NCI-H2171 treated with DMSO at 0.1 percent for 48 hours (cell line): ENCODE measurements at places on chromosomes 1 and 21.

DNA sequence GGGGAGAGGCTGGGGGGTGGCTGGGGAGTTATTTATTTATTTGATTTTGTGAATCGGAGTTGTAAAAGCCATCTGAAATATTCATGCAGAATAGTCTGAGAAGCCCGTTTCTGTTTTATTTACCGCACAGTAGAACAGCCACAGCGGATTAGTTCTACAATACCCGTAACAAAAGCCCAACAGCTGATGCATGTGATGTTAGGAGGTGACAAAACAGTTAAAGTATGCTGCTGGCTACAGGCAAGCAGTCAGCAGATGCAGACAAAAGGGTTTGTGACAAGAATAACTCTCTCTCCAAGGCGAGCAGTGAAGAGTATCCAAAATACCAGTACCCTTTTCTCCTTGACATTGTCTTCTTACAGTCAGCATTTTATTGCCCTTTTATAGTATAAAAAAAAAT, 42.0 kb downstream of the PROX1 start:
- no peak for DNase-seq

- DNase-seq = peak; percentile 66
These were observed 19.7 kb downstream of the ACBD6 start for GRCh38 chr1:180482425-180483275.

DNA sequence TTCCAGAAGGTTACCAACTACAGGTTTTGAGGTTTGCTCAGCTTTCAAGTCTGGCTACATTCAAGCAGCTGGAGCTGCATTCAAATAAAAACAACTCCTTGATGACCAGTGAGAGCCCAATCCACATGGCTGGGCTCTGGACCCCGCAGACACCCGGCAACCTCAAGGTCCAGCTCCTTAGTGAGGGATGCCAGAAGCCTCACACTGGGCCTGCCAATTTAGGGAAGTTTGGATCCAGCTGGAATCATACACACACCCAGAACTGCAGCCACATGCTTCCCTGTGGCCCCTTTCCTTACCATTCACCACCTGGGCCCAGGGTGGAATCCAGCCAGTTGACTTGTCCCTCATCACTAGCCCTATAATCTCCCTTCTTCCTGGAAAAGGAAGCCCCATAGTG, 123.7 kb downstream of the UBE2U start:
- no peak for DNase-seq

DNA sequence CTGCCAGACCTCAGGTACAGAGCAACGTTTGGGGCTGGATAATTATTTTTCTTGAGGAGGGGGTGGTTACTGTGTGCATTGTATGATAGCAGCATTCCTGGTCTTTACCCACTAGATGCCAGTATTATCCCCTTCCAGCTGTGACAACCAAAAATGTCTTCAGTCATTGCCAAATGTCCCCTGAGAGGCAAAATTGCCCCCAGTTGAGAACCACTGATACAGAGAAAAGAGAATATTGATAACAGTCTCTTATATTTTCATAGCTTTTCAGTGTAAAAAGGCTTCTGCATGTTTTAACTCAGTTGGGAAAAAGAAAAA, 51.8 kb upstream of the SYT14 start:
- DNase-seq = peak; percentile 10

DNA sequence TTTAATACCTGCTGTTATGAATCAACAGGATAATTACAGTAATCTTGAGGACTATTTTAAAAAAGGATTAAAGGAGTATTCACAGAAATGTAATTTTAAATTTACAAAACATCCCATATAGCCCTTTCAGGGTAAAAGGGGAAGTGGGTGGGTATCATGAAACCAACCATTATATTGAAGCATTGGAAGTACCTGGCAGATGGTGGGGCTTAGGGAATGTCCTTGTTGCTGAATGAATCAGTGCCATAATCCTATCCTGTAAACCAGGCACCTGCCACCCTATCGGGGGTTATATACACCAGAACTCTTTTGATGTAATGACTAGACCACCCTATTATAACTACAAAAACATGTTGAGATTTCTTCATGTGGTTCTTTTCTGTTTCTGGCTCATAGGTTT, 30.4 kb downstream of the CDC14A start:
- DNase-seq = peak; percentile 39

GRCh38 chr1:29786791-29787732, 550.7 kb downstream of the PTPRU start:
- no peak for DNase-seq

DNA sequence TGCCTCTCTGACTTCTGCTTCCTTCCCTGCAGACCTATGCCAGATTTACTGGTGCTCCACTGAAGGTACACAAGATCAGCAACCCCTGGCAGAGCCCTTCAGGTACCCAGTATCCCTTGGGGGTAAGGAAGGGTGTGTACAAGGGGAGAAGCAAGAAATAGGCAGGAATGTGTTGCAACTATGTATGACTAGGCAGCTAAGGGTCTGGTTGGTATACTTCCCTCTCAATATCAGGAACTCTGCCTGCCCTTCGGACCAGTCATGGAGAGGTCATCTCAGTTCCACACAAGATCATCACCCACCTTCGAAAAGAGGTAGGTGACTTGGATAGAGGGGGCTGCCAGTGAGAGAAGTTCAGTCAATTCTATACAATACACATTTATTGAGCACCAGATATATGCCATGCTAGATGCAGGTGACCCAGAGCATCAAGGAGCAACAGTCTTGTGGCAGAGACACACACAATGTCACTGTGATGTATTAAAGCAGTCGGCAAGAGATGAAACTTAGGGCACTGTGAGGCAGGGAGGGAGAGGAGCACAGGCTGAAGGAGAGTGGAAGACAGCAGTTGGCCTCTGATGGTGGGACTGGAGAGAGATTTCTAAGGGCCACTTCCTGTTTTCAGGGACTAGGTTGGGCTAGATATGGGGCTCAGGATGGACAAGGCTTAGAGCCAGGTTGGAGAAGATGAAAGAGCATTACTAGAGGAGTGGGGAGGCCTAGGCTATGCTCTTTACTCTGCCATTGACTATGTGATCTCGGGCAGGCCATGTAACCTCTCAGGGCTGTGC, 2.0 kb downstream of the MTX1 start:
- DNase-seq = no peak

DNA sequence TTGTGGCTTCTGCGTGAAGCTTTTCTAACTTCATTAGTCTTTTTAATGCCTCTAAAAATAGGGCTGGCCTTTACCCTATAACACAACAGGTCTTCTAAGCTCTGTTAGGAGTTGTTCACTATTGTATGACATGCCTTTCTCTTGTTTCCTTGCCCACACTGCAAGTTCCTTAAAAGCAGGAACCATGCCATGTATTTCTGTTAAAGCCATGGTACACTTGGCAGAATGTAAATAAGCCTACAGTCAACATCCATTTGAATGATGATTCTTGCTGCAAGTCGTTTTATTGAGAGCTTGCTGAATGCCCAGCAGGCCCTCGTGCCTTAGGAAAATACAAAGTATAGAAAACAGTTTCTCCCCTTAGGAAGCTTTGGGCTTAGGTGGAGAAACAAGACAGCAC, 214.6 kb downstream of the DUSP10 start:
- DNase-seq = no peak

DNA sequence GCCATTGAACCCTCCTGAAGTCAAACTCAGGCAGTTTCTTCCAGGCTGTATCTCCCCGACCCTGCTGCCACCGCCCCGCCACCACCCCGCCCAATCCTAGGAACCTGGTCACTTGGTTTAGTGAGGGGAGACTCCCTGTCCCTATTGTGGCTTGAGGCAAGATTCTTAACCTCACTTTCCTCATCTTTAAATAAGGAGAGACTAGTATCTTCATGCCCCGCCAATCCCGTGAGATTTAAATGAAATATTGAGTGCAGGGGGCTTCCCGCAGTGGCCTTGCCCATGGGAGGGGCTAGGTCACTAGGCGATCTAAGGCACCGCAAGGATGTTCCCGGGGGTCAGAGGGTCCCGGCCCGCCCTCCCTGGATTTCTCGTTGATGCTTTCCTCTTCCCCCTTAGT, 998 bp downstream of the KDF1 start:
- DNase-seq = no peak

DNA sequence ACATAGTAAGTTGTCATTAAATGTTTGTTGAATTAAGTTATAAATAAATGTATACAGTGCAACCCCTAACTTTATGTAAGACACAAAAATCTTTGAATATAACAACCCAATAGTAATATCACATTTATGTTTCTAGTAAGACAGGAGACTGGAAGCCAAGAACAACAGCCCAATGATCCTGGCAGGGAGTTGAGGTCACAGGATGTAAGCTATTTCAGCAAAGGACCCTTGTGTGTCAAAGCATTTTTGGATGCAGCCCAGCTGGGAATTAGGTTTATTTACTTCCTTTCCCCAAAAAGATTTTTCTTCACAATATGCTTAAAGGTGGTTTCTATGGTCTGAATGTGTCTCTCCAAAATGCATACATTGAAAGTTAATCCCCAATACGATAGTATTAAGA, 34.0 kb upstream of the ABCA4 start:
- DNase-seq = no peak

- peak; percentile 79 for DNase-seq
These were observed 26.8 kb upstream of the CRNN start for GRCh38 chr1:152440635-152441471.

DNA sequence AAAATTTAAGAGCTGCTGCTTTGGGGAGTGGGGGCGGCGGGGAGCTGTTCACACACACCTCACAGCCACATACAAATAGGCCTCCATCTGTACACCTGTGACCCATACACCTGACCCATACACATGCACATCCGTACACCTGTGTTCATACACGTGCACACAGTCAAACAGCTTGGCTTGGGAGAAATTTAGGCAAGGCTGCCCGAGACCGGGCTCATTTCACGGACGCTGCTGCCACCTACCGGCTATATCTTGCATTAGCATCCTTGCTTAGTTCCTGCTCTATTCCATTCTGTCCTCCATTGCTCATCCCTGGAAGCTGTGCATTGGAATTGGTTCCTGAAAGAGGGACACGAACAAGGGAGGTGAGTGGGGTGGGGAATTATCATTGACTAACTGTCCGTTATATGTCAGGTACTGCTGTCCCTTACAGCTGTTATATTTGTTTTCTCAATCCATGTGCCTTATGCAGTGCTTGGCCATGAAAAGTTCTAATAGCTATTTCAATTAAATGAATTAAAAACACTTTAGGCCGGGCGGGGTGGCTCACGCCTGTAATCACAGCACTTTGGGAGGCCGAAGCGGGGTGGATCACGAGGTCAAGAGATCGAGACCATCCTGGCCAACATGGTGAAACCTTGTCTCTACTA, 37.1 kb upstream of the EPB41 start:
- peak; percentile 95 for DNase-seq

- DNase-seq = no peak
These were observed at the start of gene WDR64 for GRCh38 chr1:241652012-241652411. WDR64 (plus strand) TSS chr1:241652281; CDS start chr1:241652485, 204 bp downstream.

GRCh38 chr1:236907205-236907604, 97.0 kb downstream of the MT1HL1 start:
- peak; percentile 80 for DNase-seq

- DNase-seq = no peak
These were observed 3.9 kb downstream of the TBX15 start for GRCh38 chr1:118984086-118984721.

GRCh38 chr1:114112775-114113174, 40.9 kb downstream of the SYT6 start:
- DNase-seq = no peak

DNA sequence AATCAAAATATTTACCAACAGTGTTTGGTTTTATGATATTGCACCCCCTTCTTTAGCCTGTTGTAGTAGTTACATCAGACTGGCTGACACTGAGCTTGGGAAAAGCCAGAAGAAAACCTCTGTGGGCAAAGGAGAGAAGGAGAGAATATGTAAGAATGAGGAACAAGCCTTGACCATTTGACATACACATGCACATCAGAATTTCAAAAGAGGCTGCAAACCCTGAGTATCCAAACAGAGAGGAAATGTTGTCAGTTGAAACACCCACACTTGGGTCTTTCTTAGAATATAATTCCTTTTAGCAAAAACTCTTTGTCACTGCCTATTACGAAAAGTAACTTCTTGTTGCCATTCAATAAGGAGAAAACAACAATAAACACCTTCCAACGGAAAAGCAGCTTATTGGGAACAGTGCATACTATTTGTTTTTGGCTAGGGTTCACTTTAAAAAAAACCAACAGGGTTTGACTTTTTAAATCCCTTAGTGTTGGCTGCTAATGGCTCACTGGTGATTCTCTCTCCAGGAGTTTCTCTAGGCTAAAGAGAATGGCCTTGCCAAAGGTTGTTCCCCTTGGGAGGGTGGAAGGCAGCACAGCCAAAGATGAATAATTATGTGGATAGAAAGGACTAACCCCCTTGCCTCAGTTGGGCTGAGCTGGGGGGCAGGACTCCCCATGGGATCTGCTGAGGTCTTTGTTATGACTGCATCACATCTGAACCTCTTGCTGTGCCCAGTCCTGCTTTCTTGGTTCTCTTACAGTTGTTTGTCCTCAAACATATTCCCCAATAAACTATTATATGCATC, 48.9 kb downstream of the GORAB start:
- no peak for DNase-seq

DNA sequence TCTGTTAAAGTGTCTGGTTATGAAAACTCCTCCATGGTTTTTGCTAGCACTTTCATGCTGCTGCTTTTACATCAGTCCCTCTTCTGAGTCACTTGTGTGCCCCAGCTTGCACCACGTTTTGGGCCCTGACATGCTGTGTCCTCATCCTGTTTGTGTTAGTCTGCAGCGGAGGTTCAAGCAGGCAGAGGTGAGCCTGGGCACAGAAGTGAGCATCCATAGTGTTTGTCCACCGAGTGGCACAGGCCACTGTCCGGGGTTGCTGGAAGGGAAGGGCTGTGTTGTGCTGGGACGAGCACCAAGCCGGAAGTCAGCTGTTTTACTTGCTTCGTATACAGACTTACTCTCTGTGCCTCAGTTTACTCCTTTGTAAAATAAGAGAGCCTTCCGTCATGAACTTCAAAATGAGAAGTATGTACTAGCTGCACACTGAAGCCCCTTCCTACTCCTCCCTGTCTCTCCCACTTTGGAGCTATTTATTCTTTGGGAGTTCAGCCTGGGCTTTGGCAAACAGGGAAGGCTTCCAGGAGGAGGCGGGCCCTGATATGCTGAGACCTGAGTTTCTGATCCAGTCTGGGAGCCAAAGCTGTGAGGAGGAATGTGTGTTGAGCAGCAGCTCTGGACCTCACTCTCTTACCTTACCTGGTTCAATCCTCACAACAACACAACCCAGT, 10.7 kb upstream of the LAPTM5 start:
- DNase-seq = no peak

DNA sequence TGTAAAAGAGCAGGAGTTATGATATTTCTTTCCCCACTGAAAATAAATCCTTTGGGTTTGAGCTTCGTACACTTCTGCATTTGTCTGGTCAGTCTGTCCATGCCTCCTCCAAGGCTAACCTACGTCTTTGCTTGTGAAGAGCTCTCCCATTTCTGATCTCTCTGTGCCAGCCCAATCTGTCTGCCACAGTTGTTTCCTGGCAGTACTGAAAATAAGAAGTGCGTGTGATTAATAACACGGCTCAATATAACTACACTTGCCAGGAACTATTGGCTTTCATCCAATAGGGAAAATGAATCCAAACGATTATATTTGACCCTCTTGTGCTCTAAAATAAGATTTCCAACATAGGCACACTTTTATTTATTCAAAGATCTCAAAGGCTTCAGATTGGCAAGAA, 19.2 kb upstream of the COL24A1 start:
- no peak for DNase-seq
